ENCODE measurements at places on chromosomes 7 and 10. TPM values are rescaled to one million over a fixed set of nuclear protein-coding genes. Genes with fewer than 3 reads are reported as not detected.

The EBF3 gene
- total RNA-seq, result not detected

The HHEX gene
- 0.53 TPM for total RNA-seq

The NUDCD3 gene
- 96.4 TPM for total RNA-seq

The DNAJC30 gene
- 5.3 TPM for total RNA-seq

The NEUROD6 gene
- not detected for total RNA-seq

The SMKR1 gene
- total RNA-seq, result 1.3 TPM

The OR2A5 gene
- total RNA-seq, result not detected

The BTBD16 gene
- total RNA-seq, result not detected

Measured in activated T-helper 17 cell treated with anti-CD3 and anti-CD28 coated beads, Interleukin-2, amount 50 U/mL, for 72 hours (primary cell).